Globus pallidus (tissue), 1 donor: ENCODE measurements at places on chromosomes 12 and 14.

DNA sequence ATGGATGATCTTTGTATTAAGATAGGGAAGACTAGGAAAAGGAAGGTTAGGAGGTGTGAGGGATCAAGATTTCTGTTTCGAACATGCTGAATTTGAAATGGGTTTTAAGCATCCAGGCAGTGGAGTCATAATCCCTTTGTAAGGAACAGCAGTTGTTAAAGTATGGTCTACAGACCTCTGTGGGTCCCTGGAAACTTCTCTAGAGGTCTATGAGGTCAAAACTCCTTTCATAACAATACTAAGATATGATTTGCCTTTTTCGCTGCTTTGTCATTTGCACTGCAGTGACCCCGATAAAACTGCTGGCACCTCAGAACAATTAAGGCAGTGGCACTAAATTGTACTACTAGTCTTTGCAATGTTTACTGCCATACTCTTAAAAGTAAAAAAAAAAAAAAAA, 1.5 kb downstream of the RAD51AP1 start:
- DNase-seq: no peak

DNA sequence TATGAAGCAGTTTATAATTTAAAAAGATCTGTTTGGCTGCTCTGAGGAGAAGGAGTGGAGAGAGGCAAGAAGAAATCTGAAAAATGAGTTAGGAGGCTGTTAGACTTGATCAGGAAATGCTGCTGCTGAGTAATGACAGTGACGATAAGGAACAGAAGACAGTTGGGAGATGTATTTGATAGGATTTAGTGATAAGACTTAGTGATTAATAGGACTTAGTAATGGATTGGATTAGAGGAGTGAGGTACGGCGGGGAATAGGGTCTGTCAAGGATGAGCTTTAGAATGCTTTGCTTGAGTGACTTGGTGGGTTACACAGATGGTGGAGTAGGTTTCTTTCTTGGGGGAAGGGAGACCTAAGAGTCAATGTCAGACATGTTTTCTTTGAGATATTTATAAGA, 31.7 kb downstream of the UNC79 start:
- no peak for DNase-seq

GRCh38 chr12:52884526-52885293, 20.2 kb downstream of the KRT8 start:
- peak; percentile 27 for DNase-seq

- no peak for DNase-seq
These were observed 314.8 kb upstream of the FKBP4 start for GRCh38 chr12:2479851-2480535.

GRCh38 chr14:70643967-70644366, 2.3 kb downstream of the TTC9 start:
- no peak for DNase-seq

GRCh38 chr12:124842800-124843510, 20.7 kb downstream of the SCARB1 start:
- no peak for DNase-seq

DNA sequence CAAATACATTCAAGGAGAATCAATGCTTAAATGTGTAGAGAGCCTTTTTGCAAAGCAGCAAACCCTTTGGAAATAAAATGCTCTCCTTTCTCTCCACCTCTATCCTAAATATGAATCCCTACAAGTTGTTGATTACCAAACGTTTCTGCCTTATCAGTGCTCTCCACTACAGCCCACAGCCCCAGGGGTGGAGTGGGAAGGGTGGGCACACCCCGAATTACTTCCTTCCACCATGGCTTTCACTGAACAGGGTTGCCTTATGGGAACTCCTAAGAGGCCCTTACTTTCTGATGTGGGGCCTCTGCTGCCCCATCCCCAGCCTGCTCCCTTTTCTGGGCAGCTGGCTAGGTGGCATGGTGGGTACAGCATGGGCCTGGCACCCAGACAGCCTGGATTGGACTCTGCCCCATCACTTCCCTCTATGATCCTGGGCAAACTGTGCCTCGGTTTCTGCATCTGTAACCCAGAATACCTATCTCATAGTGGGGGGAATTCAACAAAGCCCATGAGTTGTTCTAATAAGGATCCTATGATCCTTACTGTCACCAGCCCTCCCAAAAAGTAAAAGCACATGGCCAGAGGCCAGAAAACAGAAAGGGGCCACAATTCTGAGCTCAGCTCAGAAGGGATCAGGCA, 16.1 kb downstream of the AK7 start:
- DNase-seq: no peak

DNA sequence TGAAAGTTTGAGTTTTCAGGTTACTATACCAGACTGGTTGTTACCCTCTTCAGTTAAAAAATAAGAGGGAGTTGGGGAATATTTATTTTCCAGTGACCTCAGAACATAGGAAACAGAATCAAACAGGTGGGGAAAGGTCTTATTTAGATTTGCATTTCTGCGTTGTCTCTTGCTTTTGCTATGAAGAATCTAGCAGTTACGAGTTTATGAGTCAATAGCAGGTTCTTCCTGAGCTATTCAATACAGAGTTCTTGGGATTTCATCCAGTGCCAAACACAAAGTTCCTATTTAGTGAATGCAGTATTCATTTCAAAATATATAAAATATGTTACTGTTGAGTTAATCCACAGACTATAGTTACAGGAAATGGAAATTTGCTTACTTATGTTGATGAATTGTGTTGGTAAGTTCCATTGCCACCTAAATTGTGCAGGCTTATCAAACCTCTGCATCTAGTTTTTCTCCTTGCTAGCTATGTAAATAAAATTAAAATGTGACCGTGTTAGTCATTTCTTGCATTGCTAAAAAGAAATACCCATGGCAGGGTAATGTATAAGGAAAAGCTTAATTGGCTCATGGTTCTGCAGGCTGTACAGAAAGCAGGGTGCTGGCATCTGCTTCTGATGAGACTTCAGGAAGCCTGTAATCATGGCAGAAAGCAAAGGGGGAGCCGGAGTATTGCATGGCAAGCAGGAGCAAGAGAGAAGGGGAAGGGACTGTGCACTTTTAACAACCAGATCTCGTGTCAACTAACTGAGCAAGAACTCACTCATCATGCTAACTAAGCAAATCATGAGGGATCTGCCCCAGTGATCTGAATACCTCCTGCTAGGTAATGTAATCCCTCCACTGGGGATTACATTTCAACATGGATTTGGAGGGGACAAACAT, 110.2 kb downstream of the KTN1 start:
- DNase-seq: no peak

DNA sequence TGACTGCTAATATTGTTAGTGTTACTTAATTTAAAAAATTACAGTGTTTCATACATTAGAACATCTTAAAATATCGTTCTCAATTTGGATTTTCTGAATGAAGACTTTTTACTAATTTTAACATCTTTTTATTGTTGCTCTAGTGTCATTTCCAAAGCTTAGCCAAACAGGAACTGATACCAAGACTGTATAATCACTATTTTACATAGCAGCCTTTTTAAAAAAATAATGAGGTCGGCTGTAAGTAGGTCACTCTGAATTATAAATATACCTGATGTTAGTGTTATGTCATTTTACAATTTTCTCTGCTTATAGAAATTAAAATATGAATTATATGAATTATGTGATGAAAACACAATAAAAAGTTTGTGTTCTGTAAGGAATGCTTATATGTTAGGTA, 321.5 kb downstream of the TMEM117 start:
- DNase-seq: no peak

DNA sequence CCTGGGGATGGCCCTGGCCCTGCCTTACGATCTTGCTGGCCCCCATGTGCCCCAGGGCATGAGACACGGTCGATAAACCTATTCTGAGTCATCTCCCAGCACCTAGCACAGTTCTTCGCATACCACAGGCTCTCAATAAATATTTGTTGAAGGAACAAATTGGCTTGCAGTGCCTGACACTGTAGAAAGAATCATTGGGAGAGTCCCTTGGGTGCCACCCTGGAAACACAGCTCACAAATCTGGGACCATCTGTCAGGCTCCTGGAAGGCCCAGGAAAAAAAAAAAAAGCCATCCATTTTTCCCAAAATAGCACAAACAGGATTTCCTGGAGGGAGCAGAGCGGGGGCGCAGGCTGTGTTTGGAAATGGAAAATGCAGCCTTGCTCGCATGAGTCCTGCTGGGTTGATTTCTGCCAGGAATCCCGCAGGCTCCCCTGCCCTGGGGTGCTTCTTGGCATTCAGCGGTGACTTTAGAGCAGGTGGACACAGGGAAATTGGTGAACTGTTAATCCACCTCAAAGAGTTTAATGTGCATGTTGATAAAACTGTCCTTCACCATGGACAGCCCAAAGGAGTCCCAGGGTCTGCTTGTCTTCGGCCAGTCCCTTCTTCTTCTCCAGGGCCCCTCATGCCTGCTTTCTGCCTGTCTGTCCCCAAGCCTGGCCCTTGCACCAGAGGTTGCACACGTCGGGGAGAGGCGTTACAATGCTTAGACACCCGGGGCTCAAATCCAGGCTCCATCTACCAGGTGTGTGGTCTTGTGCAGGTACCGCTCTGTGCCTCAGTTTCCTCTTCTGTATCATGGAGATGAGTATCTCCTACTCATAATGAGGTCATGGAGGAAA, 106.1 kb upstream of the RFLNA start:
- DNase-seq: no peak

DNA sequence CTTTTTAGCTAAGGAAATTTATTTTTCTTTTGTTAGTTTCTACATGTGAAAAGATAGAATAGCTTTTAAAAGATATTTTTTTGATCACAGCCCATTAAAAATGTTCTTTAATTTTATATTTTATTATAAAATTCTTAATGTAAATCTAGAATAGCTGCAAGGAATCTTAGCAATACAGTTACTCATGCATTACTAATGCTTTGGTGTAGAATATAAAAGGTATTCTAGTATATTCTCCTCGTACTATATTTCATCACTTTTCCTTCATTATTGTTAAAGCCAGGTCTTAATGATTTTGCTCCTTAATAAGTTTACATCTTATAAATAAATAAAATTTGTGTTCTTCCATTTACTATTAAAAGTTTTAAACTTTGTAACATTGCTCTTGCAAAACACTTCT, 82.6 kb downstream of the MNAT1 start:
- DNase-seq: no peak
